ENCODE measurements at places on chromosomes 2 and 18. TPM values are rescaled to one million over a fixed set of nuclear protein-coding genes. Genes with fewer than 3 reads are reported as not detected.
A peak's percentile ranks its signal among the peaks of the same experiment; 100 is the strongest.

DNA sequence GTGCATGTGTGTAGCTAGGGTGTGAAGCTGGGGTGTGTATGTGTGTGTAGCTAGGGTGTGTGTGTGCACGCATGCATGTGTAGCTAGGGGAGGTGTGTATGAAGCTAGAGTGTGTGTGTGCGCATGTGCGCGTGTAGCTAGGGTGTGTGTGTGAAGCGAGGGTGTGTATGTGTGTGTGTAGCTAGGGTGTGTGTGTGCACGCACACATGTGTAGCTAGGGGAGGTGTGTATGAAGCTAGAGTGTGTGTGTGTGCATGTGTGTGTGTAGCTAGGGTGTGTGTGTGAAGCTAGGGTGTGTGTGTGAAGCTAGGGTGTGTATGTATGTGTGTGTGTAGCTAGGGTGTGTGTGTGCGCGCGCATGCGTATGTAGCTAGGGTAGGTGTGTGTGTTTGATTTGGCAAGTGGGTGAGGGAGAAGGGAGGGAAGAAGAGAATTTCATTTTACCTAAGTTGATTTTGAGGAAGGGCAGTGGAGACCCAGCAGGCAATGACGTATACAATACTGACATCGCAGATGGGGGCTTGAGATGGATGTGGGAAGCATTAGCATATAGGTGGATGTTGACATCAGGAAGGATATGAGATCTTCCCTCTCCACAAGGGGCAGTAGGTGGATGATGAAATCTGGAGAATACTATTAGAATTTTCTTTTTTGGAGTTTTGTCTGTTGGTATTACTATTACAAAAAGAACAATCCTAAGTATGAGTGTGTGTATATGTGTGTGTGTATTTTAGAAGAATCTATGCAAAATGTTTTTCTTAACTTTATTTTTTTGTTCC lies 70.7 kb downstream of the PRELID3A start:
- no peak for DNase-seq

GRCh38 chr2:237538001-237538720 lies 28.2 kb upstream of the PRLH start:
- DNase-seq, result no peak

- DNase-seq, result no peak
Observed at GRCh38 chr18:48859311-48860268, 91.2 kb downstream of the SMAD7 start.

GRCh38 chr2:143702931-143703330 lies 573.7 kb downstream of the ARHGAP15 start:
- DNase-seq, result no peak

GRCh38 chr18:44178476-44178875 lies 502.2 kb upstream of the SETBP1 start:
- DNase-seq, result no peak

DNA sequence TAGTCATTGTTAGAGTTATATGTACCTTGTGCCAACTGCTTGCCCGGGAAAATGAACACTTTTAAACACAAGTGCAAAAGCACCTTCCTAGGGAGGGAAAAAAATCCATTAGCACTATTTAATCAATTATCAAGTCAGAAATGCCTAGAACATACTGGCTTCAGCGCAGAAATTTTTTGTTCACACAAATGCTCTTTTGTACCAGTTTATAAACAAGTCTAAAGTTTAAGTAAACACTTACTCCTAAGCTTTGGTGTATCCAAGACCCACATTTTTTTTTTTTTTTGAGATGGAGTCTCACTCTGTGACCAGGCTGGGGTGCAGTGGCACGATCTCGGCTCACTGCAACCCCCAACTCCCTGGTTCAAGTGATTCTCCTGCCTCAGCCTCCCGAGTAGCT lies 30.6 kb downstream of the GFPT1 start:
- no peak for DNase-seq

GRCh38 chr2:71282493-71282892 lies 49.1 kb upstream of the ZNF638 start:
- DNase-seq, result no peak

GRCh38 chr2:67286981-67287759 lies 110.0 kb upstream of the ETAA1 start:
- DNase-seq, result no peak

DNA sequence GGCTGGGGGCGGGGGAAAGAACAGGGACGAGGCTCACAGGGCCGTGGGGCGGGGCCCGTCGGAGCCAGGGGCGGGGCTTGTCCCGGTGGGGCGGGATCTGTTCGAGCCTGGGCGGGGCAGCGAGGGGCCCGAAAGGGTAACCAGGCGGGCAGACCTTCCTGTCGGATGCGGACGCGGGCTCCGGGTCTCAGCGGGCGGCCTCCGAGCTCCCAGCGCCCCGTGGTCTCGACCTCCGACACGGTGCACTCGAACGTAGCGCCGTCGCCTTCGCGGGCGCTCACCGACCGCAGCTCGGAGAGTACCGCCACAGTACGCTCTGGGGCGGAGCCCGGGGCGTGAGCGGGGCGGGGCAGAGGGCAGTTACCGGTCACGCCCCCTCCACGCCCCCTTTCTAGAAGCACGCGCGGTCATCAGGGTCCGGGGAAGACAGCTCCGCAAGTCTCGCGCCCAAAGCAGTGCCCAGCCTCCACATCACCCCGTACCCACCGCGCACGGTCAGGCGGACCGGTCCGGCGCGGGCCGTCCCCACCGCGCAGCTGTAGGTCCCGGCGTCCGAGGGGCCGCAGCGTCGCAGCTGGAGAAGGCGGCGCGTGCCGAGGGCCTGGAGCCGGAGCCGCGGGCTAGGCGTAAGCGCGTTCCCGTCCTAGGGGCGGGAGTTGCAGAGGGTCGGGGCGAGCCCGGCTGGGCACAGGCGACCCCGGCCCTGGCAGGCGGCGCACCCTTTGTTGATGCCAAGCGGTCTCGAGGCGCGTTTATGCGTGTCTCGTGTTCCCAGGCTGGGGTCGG lies 8.7 kb downstream of the TMEM198 start:
- peak; percentile 75 for DNase-seq

DNA sequence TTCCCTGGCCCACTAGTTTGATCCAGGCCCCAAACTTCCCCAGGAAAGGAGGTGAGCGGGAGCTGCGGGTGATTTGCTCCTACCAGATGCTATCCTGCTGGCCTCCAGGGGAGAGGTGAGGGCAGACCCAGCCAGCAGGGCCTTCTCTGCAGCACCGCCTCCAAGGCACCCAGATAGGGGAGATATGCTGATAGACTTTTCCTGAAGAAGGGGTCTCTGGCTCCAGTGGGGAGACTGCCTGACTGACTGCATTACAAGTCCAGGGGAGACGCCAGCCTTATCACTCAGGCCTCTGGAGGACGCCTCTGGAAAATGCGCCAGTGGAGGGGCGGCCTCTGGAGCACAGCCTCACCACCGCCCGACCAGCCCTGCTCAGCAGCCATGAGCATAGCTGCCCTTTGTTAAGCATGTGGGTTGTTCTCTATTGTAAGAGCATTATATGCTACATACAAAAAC lies 60.6 kb upstream of the SMAD7 start:
- DNase-seq, result no peak

- no peak for DNase-seq
Observed at GRCh38 chr2:215811409-215812345, 201.7 kb downstream of the MREG start.

Gene UGT1A3
- polyA plus RNA-seq, result not detected

Gene CROCC2
- not detected for polyA plus RNA-seq

Gene VIT
- not detected for polyA plus RNA-seq

Gene CCDC102B
- 2.7 TPM for polyA plus RNA-seq

Gene UGT1A6
- polyA plus RNA-seq, result not detected

Gene INHBB
- polyA plus RNA-seq, result not detected

Gene PIK3C3
- polyA plus RNA-seq, result 42.1 TPM

Gene SFTPB
- not detected for polyA plus RNA-seq

All from CD4-positive, alpha-beta memory T cell (primary cell).